ENCODE measurements at places on chromosomes 13 and 19.

- no peak for DNase-seq
Observed at GRCh38 chr13:80473695-80474094, 132.8 kb upstream of the SPRY2 start.

DNA sequence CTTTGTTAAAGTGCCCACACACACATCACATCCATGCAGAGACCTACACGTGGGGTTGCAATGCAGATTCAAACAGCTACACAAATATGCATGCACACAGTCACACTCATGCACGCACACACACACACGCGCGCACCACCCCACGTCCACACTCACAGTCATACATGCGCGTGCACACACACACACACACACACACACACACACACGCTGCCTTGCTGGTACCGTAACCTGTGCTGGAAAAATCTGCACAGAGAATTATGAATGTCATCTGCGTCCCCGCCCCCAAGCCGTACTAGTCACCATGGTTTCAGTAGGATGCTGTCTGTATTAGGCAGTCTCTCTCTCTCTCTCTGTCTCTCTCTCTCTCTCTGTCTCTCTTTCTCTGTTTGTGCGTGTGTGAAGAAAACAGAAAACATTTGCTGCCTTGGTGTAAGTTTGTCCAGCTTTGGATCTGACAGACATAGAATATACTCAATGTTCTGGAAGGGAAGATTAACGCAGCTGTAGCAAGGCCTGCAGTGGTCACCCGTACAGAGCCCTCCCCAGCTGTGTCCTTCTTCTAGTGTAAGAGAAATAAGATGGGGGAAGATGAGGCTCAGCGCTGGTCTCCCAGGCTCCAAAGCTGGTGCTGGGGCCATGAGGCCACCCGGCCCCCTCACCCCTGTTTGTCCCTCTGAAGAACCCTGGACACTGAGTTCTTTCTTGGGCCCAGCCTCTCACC, 26.4 kb upstream of the DPP9 start:
- DNase-seq = no peak

GRCh38 chr19:6744381-6745301, 5.2 kb downstream of the TRIP10 start:
- DNase-seq = no peak

- DNase-seq = no peak
Observed at GRCh38 chr13:99311137-99311536, 3.9 kb upstream of the GPR183 start.

DNA sequence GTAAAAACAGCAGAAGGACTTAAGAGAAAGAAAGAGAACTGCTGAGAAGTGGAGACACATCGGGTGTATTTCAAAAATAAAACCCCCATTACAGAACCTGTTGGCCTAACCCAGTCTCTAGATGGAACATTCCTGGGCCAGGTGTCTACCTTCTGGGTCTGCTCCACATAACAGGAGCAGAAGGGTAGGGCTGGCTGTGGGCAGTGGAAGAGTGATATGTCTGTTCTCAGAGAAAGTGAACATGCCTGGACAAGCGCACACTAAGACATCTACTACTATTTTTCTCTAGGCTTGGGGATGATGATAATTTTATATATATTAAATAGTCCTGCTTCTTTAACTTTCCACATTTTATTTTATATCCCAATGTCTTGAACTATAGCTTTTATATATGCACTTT, 267.1 kb downstream of the TBC1D4 start:
- DNase-seq = no peak

- DNase-seq = no peak
Observed at GRCh38 chr13:85567909-85568308, 231.3 kb downstream of the SLITRK6 start.

- no peak for DNase-seq
Observed at GRCh38 chr13:111961236-111961635, 105.7 kb upstream of the SOX1 start.

- DNase-seq = no peak
Observed at GRCh38 chr19:35125749-35126623, 8.9 kb downstream of the LGI4 start.

DNA sequence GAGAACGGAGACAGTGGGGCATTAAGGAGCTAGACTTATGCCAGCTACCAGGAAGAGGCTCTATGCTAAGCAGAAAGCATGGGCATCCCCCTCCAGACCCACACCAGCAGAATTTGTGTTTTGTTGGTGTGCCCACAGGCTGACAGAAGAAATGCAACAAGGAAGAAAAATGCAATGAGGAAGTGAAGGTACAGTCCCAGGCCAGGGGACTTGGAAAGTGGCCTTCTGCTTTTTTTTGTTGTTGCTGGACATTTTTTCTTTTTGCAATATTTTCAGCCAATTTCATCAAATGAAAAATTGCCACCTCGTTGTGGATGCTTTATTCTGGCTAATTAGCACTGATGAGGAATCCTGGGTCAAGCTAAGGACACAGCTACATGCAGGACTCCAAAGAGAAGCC, 167.7 kb downstream of the TSHZ3 start:
- no peak for DNase-seq

- DNase-seq = no peak
Observed at GRCh38 chr13:79867254-79867653, 386.3 kb downstream of the NDFIP2 start.

- no peak for DNase-seq
Observed at GRCh38 chr13:31105020-31105795, 56.5 kb downstream of the HSPH1 start.

GRCh38 chr19:19860756-19861390, 4.8 kb upstream of the ZNF253 start:
- DNase-seq = no peak

DNA sequence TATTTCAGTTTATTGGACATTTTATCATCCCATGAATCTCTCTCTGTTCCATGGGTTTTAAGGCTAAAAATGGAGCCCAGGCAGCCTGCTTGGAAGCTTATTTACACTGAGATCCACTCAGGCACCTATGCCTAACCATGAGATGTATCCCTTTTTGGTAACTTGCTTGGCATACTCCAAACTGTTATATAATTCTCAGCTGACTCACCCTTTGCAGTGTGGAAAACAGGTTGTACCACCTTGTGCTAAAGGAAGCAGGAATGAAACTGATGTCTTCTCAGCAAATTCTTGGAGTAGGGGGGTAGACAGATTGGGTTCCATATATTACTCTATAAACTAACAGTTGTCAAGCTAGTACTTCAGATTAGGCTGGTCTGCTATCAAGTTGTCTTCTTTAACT, 483.6 kb downstream of the KLF5 start:
- no peak for DNase-seq

DNA sequence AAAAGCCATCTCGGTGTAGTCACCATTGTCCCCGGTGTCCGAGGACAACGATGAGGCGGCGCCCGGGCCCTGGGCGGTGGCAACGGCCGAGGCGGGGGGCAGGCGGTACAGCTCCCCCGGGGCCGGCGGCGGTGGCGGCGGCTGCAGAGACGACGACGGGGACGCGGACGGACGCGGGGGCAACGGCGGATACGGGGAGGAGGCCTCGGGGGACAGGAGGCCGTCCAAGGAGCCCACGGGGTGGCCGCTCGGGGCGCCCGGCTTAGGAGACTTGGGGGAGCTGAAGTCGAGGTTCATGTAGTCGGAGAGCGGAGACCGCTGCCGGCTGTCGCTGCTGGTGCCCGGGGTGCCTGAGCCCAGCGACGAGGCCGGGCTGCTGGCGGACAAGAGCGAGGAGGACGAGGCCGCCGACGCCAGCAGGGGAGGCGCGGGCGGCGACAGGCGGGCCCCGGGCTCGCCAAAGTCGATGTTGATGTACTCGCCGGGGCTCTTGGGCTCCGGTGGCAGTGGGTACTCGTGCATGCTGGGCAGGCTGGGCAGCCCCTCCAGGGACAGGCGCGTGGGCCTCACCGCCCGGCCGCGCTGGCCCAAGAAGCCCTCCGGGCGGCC, 3.5 kb downstream of the IRS2 start:
- DNase-seq = no peak

- DNase-seq = no peak
Observed at GRCh38 chr13:52701728-52702465, 37.7 kb downstream of the CNMD start.

GRCh38 chr13:93559718-93560117, 333.1 kb downstream of the GPC6 start:
- DNase-seq = no peak

- DNase-seq = no peak
Observed at GRCh38 chr13:98878486-98879126, 99.3 kb downstream of the DOCK9 start.

DNA sequence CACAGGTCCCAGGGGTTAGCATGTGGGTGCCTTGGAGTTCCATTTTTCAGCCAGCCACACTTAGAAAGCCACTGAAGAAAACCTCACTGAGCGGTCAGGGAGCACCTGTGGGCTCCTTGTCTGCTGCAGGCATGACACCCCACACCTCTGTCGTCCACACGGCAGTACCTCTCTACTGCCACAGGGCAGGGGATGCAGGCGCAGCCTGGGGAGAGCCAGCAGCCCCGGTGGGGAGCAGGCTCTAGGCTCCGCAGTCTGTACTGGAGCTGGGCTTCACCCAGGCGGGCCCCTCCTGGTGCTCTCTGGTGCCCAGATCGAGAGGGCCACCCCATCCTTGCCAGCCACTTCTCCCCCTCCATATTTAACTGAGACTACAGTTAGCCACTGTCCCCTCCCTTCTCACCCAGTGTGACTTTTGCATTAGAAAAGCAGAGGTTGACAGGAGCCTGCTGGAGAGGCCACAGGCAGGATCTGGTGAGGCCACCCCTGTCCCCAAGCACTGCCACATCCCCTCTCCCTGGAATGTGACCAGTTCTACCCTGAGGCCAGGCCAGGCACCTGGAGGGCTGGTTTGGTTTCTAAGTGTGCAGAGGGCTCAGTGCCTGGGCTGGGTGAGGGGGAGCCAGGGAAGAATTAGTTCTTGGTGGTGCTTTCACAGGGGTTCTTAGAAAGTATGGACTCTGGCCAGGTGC, 104.4 kb downstream of the KDM4B start:
- no peak for DNase-seq

- DNase-seq = no peak
Observed at GRCh38 chr13:83546476-83546875, 335.8 kb downstream of the SLITRK1 start.

- DNase-seq = no peak
Observed at GRCh38 chr19:12647490-12648071, 19.0 kb downstream of the MAN2B1 start.

GRCh38 chr13:112651311-112651710, 38.5 kb upstream of the ATP11A start:
- DNase-seq = no peak

DNA sequence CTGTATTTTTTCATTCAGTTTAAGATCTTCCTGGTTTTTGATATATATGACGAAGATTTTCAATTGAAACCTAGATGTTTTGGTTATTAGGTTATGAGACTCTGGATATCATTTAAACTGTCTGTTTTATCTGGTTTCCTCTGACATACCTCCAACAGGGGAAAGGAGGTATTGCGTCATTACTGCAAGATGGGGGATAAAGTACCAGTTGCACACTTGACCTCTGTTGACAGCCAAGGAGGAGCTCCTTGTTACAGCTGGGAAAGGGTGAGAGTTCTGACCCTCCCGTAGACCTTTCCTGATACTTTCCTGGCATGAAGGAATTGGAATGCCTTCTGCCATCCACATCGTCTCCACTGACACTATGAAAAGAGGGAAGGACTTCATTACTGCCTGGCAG, 82.0 kb upstream of the SHISA2 start:
- no peak for DNase-seq

DNA sequence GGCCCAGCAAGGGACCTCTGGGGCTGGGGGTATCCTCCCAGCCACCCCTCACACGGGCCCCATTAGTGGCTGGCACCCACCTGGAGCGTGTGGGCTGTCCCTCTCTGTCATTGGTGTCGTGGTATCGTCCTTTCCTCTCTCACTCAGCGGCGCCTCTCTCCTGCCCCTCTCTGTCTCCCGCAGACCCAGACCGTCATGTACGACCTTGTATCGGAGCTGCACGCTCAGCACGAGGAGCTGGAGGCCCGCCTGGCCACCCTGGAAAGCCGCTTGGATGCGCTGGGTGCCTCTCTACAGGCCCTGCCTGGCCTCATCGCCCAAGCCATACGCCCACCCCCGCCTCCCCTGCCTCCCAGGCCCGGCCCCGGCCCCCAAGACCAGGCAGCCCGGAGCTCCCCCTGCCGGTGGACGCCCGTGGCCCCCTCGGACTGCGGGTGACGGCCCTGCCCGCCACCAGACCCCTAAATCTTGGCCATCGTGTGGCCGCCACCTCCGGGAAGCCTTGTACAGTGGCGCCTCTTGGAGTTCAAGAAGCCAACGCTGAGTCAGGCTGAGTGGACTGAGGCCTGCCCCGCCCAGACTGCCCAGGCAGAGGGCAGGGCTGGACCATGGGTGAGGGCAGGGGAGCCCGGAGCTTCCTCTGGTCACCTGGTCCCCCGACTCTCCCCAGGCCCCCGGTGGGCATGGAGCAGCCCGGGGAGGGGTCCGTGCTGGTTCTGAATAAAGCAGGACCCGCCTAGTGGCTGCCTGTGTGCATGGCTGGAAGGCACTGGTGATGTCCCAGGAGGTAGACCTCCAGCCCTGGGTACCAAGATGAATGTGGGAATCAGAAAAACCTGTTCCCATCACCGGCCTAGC, 9.8 kb upstream of the ARRDC2 start:
- DNase-seq = no peak

DNA sequence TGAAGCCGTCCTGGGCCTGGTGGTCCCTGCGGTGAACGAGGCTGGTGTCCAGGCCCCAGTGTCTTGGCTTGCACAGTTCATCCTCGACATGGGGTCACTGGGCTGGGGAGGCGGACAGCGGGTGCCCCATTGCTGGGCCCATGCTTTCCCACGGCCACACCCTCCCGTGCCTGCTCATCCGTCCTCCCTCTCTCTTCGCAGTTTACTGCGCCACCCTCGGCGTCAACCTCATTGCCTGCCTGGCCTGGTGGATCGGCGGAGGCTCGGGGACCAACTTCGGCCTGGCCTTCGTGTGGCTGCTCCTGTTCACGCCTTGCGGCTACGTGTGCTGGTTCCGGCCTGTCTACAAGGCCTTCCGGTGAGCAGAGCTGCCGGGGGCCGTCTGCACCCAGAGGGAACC, 12.7 kb downstream of the ADAT3 start:
- no peak for DNase-seq

DNA sequence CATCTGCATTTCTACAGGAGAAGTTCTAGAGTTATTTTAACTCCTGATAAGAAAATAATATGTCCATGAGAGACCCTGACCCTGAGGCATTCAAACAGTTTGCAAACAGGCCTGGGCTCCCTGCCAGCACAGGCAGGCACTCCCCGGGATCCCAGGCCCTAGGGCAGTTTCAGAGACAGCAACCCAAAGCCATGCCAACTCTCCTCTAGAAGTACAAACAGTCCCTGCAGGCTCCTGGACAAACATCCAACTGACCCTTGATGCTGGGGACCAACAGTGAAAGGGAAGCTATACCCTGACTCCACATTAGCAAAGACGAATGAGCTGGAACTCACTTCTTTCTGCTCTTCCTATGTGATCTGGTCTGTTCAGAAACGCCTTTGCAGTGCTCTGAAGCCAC, 44.8 kb downstream of the CCDC70 start:
- no peak for DNase-seq
